Uterus (tissue), 4 donors: ENCODE measurements at places on chromosomes 16 and 17. TPM values are rescaled to one million over a fixed set of nuclear protein-coding genes. Genes with fewer than 3 reads are reported as not detected.

DNA sequence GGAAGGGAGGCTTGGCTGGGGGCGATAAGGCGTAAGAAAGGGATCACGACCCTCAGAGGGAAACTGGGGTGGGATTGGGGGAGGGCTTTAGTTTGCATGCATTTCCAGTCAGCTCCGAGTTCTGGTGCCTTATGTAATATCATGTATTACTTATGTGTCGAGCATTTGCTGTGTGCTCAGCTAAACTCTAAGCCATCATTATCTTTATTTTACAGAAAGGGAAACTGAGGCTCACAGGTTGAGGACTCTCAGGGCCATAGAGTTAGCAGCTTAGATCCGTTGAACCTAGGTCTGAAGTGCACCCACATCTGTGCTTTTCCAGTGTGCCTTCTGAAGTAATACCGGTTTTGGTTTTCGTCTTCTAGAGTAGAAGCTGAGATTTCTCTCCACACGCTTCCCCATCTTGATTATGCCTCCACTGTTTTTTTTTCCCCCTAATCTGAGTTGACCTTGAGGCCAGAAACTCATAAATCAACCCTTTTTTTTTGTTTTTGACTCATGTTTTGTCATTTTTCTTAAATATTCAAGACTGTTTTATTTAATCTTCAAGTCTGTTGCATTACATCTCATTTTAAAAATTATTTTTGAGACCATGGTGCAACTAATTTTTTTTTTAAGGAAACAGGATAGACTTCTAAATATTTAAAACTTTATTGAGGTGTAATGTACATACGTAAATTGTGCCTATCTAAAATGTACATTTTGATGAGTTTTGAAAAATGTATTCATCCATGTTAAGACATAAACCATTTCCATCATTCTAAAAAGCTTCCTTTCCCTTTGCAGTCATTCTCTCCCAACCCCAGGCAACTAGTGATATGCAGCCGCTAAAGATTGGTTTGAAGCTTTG, 741 bp downstream of the CYB5B start:
- DNase-seq, result no peak

- no peak for DNase-seq
Observed at GRCh38 chr17:76121932-76122430, 18.4 kb upstream of the EXOC7 start.

GRCh38 chr17:63042256-63042812, 76.3 kb downstream of the TANC2 start:
- DNase-seq, result no peak

DNA sequence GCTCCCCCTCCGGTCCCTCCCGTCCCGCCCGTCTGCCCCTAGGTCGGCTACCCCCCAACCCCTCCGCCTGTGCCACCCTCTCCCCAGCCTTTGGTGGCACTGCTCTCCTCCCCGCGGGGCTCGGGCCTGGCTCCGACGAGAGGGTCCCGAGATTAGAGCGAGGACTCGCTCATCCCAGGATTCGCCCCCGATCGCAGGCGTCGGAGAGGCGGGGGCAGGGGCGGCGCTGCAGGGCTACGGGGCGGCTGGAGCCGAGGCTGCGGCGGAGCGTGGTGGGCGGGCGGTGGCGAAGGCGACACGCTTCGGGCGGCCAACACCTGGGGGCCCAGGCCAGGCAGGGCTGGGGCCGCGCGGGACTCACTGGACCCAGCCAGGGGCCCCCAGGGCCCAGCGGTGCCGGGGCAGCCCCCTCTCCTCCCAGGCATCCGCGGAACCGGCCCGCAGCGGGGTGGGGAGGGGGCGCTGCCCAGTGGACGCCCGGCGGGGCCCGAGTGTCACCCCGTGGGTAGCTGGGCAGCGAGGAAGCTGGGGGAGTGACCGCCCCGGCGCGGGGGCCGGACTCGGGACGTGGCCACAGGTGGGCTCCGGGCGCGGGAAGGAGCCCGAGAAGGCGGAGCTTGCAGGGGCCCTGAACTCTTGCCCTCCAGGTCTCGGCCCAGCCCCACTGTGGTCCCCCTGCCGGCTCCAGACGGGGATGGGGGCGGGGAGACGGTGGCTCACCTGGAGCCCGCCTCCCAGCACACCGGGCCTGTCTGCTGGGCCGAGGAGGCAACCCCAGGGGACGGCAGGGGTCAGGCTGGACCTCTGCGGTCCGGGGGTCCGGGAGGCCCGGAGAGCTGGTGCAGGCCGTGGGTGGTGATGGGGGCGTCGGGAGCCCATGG, 1.5 kb downstream of the MGAT5B start:
- DNase-seq, result no peak

ITGAE gene
- total RNA-seq, result 6.4 TPM

TUBB3 gene
- total RNA-seq, result not detected

NLRC5 gene
- total RNA-seq, result 14.9 TPM

LRRC36 gene
- not detected for total RNA-seq
